Activated CD8-positive, alpha-beta memory T cell treated with anti-CD3 and anti-CD28 coated beads for 24 hours (primary cell): ENCODE measurements at places on chromosomes 7 and 10.

GRCh38 chr7:36651404-36651803 is 72.9 kb downstream of the AOAH start:
- DNase-seq: no peak

DNA sequence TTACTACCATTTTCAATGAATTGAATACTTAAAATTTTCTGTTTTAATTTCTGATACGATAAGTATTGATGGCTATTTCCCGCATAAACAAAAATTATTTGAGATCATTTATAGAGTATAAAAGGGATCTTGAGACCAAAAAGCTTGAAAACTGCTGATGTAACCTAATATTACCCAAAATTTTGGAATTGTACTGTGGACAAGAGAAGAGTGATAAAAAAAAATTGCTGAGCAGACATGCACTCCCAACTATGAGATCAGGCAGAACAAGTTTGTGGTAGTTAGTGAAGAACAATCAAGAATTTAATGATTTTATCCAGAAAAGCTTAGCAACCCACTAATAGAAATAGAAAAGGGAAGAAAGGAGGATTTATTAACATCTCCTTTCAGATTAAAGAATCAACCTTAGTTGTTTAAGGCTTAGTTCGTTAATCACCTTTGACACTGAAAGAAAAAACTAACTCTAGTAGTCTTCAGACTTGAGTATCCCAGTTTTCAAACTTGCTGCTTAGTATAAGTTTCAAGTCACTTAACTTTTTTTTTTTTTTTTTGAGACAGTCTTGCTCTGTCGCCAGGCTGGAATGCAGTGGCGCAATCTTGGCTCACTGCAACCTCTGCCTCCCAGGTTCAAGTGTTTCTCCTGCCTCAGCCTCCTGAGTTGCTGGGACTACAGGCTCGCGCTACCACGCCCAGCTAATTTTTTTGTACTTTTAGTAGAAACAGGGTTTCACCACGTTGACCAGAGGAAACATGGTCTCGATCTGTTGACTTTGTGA is 50.6 kb upstream of the ZC3HAV1 start:
- no peak for DNase-seq

DNA sequence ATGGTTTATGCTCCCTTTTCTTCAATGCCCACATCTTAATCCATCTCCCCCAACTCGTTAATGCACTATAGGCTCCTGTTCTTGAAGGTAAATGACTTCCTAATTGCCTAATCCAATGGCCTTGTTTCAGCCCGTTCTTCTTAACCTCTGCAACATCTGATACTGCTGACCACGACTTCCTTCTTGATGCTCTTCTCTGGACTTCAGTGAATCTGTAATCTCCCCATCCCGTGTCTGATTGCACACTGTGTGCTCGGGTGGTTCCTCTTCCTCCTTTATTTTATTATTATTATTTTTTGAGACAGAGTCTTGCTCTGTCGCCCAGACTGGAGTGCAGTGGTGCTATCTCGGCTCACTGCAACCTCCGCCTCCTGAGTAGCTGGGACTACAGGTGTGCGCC is 58.9 kb downstream of the HIPK2 start:
- no peak for DNase-seq

- no peak for DNase-seq
Observed at GRCh38 chr7:23204241-23204640, 22.4 kb downstream of the NUP42 start.

DNA sequence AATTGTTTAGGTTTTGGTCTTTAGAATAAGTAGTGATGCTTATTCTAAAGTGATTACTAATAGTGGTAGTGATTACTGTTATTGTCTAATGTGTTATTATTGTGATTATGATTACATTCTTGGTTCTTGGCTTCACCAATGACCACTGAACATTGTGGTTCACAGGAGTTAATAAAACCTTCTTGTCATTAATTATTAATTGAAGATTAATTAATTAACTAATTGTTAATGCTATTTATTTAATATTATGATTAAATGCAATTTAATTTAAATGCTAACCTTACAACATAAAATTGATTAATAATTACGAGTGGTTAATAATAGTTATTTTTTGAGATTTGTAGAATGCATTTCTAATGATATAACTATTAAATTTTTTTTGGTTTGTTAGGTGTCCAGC is 747.7 kb upstream of the POM121L12 start:
- DNase-seq: no peak

DNA sequence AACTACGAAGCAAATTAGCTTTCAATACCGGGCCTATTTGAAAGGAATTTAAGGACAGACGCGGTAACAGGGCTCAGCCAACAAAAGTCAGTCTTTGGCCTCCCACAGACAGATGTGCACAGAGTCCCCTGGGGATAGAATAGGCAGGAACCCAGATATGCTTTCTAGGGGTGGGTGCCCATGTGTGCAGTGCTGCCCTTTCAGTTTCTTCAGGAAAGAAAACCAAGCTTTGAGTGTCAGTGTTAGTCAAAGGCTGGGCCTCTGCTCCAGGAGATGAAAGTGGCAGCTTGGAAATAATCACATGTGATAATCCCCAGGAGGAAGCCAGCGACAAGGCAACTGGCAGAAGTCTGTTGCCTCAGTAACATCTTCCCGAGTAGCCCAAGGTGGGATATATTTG is 43.8 kb upstream of the CSTF2T start:
- no peak for DNase-seq

GRCh38 chr7:96143495-96144259 is 178.2 kb downstream of the SLC25A13 start:
- no peak for DNase-seq

DNA sequence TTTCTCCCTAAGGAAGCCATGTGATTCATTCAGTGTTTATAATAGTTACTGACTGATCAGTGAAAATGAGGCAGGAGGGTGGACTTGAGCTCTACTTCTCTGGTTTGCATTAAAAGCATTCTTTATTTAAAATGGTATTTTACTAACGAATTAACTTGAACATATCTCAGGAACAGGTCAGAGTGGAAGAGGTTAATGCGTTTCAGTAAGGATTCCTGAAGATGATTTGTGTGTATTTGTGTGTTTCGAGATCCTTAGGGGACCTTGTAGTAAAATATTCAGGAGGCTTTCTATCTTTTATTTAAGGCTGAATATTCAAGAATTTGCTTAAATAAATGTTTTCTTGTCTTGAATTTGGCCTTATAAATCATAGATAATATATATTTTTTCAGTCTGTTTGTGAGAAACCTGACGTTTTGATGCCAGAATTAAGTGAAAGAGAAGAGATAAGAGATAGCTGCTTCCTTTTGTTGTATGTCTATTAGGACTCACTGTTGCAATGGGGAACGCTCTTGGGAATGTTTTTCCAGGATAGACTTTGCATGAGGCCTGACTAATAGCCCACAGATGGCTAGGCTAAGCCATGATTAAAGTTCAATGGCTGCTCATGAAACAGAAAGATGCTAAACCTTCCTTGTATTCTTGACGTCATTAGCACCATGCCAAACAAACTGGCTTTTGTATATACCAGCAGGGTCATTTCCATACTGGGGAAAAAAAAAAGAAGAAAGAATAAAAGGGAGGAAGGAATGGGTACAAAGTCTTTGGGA is 93.8 kb upstream of the MTPN start:
- DNase-seq: no peak

GRCh38 chr7:148371280-148371937 is 219.2 kb upstream of the C7orf33 start:
- DNase-seq: no peak
